Astrocyte of the cerebellum (primary cell): ENCODE measurements at places on chromosomes 3 and 15.

- peak; percentile 84 for DNase-seq
Measured at GRCh38 chr3:119586733-119587172, 7.5 kb downstream of the ADPRH start.

- DNase-seq, result no peak
Measured at GRCh38 chr15:50906954-50907600, 1.4 kb upstream of the AP4E1 start.

GRCh38 chr3:177468816-177469215, 271.5 kb upstream of the TBL1XR1 start:
- DNase-seq, result peak; percentile 36

DNA sequence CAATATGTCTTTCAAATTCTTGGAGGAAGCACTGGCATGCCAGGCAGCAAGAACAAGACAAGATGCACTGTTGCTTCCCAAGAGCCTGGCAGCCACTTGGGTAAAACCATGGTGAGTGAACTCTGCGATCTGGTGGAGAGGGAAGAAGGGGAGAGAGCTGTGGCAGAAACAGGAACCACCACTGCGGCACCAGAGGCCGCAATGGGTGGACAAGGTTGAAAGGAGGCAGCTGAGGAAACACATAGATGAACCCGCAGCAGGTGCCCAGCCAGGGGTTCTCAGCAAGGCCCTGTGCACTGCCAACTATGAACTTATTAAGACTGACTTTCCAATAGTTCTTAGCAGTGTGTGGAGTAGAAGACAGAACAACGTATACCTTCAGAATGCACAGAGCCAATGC, 48.2 kb upstream of the CCDC54 start:
- DNase-seq, result no peak

DNA sequence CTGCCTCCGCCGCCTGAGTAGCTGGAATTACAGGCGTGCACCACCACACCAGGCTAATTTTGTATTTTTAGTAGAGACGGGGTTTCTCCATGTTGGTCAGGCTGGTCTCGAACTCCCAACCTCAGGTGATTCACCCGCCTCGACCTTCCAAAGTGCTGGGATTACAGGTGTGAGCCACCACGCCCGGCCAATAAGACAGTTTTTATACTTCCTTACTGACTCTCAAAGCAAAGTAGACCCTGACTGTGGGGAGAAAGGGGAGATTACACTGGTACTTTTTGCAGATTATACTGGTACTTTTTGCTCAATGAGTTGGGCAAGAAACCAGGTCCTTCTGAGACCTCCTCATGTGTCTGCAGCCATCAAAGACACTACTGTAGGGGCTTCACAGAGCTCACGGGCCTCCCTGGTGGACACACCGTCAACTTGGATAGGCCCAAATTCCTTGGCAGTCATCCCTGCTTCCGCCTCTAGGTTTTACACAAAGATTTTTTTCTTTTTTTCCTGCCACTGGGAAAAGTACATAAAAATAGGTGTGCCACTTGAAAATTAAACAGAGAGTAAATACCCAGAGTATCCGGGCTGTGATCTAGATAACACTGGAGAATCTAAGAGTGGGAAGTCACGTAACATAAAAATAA, 143.3 kb upstream of the WNT5A start:
- no peak for DNase-seq

- DNase-seq, result no peak
Measured at GRCh38 chr15:70254311-70254869, 156.7 kb upstream of the TLE3 start.

DNA sequence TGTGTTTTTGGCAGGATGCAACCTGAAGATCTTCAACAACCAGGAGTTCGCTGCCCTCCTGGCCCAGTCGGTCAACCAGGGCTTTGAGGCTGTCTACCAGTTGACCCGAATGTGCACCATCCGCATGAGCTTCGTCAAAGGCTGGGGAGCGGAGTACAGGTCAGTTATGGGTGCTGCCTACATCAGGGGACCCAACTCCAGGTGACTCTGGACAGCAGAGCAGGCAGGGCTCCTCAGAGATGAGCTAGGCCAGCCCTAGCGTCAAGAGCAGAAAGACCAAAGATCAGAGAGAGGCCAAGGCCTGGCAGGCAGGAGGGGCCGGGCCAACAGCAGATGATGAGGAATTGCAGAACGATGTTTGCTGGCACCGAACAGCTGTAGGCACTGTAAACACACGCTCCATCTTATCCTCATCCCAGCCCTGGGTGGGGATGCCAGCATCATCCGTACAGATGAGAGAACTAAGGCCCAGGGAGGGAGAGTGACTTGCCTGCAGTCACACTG, 67.1 kb downstream of the AAGAB start:
- no peak for DNase-seq

DNA sequence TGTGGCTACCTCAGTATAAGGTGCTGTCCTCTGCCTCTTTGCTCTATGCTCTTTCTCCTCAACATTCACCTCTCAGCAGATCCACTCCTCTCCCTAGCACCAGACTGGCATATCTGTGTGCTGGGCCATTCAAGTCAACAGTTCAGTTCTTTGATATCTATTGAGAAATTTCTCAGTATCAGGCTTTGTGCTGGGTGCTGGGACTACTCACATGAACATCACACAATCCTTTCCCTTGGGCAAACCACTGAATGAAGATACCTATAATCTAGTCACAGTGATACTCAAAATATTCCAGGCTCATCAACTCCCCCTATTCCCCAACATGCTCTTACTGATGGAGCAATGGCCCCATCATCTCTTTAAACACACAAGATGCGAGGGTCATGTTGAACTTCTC, 120.8 kb downstream of the RPL22L1 start:
- no peak for DNase-seq

DNA sequence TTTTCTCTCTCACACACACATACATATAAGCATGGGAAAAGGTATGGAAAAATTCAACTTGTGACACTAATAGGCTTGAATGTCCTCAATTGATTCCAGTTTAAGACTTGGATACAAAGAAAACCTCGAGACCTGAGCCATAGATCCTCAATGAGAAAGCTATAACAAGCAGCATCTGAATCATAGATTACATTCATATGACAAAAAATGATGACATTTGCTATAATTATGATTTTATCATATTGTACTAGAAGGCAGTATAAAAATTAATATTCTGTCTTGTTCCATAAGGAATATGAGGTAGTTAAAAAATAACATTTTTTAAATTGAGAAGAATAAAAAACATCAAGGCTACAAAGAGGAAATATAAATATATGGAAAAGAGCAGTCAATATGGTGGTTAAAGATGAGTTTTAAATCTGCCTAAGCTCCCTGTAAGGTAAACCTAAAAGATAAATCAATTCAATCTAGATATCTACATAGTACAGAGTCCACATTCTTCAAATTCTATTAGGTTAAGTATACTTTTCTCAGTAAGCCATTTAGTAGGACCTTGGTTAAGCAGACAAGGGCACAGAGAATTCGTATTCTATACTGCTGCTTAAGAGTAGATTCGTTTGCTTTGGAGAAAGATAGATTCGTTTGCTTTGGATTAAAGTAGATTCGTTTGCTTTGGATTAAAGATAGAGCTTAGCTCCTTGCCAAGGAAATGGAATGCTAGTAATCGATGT, 175.7 kb downstream of the STAG1 start:
- DNase-seq, result no peak

GRCh38 chr3:24683633-24684384, 189.2 kb upstream of the THRB start:
- DNase-seq, result peak; percentile 47

- DNase-seq, result no peak
Measured at GRCh38 chr3:60801307-60801706, 449.9 kb downstream of the FHIT start.

GRCh38 chr15:70400766-70401541, 303.2 kb upstream of the TLE3 start:
- DNase-seq, result peak; percentile 15

DNA sequence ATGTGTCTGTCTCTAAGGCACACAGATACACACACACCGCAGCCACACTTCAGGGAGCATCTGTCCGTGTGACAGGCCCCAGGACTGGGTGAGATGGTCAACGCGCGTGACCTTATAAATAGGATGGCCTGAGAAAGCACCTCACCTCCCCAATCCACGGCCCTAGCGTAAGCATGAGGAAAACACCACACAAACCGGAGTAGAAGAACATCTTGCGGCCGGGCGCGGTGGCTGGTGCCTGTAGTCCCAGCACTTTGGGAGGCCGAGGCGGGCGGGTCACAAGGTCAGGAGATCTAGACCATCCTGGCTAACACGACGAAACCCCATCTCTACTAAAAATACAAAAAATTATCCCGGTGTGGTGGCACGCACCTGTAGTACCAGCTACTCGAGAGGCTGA, 1.6 kb downstream of the NIPA1 start:
- no peak for DNase-seq

GRCh38 chr3:141234283-141234682, 2.7 kb downstream of the PXYLP1 start:
- DNase-seq, result no peak

DNA sequence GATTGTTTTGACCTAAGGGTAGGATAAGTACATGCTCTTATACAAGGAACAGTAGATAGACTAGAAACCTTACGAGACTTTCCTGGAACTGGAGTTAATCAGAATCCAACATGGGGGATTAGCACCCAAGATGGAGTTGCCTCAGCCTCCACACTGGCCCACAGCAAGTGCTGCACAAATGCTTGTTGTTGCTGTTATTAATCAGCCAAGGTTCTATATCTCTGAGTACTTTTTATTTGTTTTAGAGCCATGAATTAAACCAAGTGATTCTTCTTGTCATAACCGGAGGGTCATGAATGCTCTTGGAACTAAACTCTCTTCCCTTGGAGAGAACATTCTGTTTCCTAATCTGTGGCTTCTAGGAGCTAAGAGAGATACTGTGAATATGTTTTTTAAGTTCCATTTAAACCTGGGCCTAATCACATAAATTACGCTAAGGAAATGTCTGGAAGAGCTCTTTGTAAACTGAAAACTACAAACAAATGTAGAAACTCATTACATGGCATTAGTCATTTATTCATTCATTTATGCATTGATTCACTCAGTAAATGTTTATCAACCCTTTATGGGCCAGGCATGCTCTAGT, 5.7 kb upstream of the IL16 start:
- DNase-seq, result no peak

- no peak for DNase-seq
Measured at GRCh38 chr3:197427021-197427420, 128.6 kb upstream of the DLG1 start.

DNA sequence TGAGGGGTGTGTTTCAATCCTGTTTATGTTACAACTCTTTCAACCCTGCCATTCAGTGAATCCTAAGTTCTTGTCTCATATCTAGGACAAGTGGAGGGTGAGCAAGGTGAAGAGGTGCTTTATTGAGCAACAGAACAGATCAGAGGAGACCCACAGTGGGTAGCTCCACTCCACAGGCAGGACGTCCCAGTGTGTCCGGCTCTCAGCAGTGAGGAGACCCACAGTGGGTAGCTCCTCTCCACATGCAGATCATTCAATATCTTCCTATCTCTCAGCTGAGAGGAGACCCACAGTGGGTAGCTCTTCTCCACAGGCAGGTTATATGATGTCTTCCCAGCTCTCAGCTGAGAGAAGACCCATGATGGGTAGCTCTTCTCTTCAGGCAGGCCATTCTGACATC, 556.7 kb downstream of the SI start:
- no peak for DNase-seq

GRCh38 chr15:68775671-68776476, 44.8 kb downstream of the ANP32A start:
- peak; percentile 54 for DNase-seq
